GM06990 (cell line): ENCODE measurements at places on chromosomes 1 and 21.

GRCh38 chr1:193229136-193229535 lies 42.7 kb upstream of the B3GALT2 start:
- DNase-seq, result no peak

DNA sequence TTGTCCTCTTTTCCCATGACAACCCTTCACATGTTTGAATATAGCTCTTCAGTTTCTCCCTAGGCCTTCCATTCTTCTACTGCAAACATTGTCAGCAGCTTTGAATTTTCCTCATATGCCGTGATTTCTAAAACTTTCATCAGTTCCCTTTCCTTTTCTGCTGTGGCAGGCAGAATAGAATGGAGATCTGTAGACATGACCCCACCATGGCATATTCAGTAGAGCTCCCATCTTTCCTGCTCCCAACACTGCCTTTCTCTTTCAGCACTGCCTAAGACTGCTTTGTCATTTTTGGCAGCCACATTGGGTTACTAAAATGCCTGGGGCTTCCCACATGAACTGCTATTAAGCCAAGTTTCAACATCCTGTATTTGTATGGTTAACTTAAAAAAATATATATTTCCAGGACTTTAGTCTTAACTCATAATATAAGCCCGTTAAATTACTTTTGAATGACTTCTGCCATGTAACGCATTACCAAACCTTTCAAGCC lies 60.9 kb downstream of the TBX19 start:
- no peak for DNase-seq

GRCh38 chr1:52679048-52679447 lies 19.1 kb downstream of the COA7 start:
- no peak for DNase-seq

- no peak for DNase-seq
Measured at GRCh38 chr1:205535096-205535495, 30.6 kb downstream of the CDK18 start.

DNA sequence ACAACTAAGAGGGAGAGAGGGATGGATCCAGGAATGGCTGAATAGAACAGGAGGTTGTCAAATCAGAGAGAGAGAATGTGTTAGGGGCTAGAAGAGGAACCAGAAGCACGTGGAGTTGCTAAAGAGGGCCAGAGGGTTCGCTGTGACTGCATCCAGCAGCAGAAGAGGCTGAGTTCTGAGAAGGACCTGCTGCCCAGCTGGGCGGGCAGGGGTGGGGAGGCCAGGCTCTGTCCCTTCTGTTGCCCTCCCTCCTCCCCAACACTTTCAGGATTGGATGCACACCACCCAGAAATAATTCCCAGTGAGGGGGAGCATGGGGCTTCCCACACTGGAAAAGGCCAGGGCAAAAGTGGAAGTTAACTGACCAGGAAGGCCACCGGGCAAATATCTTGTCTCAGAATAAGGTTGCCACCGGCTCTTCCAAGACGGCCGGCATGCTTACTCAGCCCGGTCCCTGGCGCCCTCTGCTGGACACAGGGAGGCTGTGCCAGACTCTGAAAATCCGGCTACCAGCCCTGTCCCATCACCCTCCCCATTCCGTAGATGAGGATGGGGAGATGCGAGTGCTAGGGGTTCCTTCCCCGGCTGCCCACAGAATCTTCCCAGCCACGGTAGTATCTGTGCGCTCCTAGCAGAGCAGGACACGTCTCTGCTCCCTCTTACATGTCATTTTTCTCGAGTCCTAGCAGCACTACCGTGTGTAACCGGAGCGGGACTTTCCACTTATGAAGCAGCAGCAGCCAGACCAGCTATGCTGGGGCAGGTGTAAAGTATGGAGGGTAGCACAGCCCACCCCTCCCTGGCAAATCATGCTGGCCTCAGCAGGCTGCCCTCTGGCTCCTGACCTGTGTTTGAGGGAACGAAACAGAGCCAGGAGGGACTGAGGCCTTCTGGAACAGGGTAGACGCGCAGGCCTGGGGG lies 46.8 kb upstream of the A3GALT2 start:
- peak; percentile 55 for DNase-seq

GRCh38 chr1:115426231-115426771 lies 88.3 kb upstream of the NGF start:
- no peak for DNase-seq

DNA sequence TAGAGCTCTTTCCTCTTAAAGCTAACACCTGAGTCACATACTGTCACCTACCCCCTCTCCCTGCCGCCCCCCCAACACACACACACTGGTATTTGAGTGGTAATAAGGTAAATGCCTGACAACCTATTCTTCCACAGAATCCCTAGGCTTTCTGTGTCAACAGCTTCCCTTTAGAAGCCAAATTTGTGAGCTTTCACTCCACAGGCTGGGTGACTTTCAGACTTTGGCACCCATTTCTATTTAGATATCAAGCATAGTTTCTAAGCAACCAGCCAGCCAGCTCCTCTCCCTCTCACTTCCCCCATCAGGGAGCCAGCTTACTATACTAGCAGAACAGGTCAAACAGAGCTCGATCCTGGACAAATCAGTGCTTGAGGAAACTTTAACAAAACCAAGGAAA lies 3.2 kb upstream of the C1orf74 start:
- DNase-seq, result no peak

- DNase-seq, result no peak
Measured at GRCh38 chr1:173410133-173410793, 66.9 kb upstream of the PRDX6 start.

- no peak for DNase-seq
Measured at GRCh38 chr1:157085421-157085820, 14.2 kb downstream of the ETV3L start.

DNA sequence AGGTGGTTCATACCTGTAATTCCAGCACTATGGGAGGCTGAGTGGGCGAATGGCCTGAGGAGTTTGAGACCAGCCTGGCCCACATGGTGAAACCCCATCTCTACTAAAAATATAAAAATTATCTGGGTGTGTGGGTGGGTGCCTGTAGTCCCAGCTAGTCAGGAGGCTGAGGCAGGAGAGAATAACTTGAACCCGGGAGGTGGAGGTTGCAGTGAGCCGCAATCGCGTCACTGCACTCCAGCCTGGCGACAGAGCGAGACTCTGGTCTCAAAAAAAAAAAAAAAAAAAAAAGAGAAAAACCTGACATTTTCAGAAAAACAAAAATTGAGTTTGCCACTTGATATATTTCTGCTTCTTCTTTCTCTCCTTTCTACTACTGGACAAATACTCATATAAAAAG lies 24.3 kb downstream of the CA6 start:
- no peak for DNase-seq

- no peak for DNase-seq
Measured at GRCh38 chr1:228305721-228306152, 97.9 kb downstream of the OBSCN start.

- no peak for DNase-seq
Measured at GRCh38 chr1:78358165-78358564, 132.6 kb upstream of the PTGFR start.

DNA sequence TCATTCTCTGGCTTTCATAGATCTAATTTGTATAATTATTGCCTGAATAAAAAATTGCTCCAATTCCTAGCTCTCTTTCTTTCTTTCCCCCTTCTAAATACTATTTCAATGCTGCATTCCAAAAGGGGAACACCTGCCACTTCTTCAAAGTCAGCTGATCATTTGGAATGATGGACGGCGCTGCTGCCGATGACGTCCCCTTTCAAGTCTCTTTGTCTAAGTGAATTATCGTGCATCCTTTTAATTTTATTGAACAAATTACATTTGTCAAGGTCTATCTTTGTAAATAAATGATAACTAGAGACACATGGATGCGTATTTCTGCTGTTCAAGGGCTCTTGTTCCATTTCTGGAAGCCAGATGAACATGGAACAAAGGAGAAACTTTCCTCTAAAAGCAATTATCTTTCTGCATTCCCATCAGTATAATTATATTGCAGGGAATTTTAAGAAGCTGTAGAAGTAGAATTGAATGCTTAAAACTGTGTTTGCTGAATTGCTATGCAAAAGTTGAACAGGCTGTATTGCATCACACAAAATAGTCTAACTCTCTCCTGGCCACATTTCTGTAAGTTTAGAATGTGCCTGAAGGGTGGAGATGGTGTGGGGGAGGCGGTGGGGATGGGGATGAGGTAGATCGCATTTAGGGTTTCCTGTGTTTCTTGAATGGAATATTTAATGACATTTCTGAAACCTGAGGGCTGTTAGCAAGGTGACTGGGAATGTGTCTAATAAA lies 191.9 kb upstream of the LMO4 start:
- DNase-seq, result no peak

- peak; percentile 67 for DNase-seq
Measured at GRCh38 chr1:226711976-226712741, 26.9 kb downstream of the ITPKB start.

GRCh38 chr21:28454564-28455252 lies 538.0 kb downstream of the LTN1 start:
- DNase-seq, result no peak

GRCh38 chr1:102050556-102050955 lies 53.8 kb upstream of the OLFM3 start:
- DNase-seq, result no peak

- no peak for DNase-seq
Measured at GRCh38 chr1:183636783-183637182, 1.2 kb upstream of the ARPC5 start.

DNA sequence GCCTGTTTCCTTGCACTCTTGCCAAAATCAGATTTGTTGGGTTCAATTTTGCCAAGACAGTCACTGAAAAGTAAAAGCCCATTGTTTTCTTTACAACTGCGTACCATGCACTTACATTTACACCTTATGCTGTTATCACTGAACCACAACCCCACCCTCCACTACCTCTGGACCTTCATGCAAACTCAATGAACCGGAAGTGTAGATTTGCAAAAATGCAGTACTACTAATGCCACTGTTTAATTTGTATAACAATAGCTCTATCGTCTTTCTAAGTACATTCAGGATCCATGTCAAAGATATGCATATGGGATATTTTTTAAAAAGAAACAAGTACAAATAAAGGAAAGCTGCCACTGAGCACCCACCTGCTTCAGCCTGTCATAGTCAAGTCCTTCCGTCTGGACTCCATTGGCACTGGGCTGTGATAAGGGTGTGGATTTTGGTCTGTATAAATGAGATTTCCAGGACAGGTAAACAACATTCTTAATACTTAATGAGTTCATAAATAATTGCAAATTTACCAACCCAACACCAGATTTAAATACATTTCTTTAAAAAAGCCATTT lies 72.9 kb upstream of the LBR start:
- no peak for DNase-seq

- no peak for DNase-seq
Measured at GRCh38 chr21:44371596-44371995, 18.2 kb downstream of the TRPM2 start.

- no peak for DNase-seq
Measured at GRCh38 chr1:162213281-162213912, 143.9 kb downstream of the NOS1AP start.

- no peak for DNase-seq
Measured at GRCh38 chr21:42799516-42799915, 79.8 kb downstream of the WDR4 start.

- no peak for DNase-seq
Measured at GRCh38 chr1:36134505-36135329, 9.7 kb upstream of the COL8A2 start.

DNA sequence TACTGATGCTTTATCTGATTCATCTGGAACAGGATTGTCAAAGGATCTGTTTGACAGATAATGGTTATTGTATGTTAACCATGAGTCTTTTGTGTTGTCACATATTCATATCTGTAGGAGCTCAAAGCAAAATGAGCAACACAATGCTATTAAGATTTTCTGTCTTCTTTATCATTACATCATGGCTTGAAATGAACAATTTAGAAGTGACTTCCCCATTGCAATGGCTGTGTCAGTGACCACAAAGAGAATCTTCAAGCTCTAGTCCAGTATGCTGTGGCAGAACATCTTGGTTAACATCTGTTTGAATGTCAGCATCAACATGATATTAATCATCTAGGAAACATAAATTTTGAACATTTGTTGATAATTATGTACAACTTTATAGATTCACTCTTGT lies 1148.5 kb downstream of the PLA2G4A start:
- peak; percentile 15 for DNase-seq

- no peak for DNase-seq
Measured at GRCh38 chr1:164361927-164362326, 197.1 kb upstream of the PBX1 start.

DNA sequence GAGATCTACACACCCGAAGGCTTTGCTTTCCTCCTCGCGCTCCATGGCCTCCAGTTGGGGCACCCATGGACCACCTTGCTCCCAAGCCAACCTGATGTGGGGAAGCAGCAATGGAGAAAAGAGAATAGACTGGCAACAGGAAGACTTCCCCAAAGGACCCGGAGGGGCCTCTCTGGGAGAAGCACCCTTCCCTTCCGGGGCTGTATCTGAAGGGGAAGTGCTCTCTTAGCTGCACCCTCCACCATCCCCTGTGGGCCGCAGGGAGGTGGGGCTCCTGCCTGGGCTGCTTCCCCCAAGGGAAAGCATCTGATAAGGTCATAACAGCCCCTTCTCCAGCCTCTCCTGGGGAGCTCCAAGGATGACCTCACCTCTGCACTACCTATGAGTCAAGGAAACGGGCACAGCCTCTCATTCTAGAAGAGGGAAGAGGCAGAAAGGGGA lies 100.2 kb downstream of the RIPK4 start:
- DNase-seq, result no peak

GRCh38 chr1:185775501-185775900 lies 41.3 kb downstream of the HMCN1 start:
- no peak for DNase-seq

DNA sequence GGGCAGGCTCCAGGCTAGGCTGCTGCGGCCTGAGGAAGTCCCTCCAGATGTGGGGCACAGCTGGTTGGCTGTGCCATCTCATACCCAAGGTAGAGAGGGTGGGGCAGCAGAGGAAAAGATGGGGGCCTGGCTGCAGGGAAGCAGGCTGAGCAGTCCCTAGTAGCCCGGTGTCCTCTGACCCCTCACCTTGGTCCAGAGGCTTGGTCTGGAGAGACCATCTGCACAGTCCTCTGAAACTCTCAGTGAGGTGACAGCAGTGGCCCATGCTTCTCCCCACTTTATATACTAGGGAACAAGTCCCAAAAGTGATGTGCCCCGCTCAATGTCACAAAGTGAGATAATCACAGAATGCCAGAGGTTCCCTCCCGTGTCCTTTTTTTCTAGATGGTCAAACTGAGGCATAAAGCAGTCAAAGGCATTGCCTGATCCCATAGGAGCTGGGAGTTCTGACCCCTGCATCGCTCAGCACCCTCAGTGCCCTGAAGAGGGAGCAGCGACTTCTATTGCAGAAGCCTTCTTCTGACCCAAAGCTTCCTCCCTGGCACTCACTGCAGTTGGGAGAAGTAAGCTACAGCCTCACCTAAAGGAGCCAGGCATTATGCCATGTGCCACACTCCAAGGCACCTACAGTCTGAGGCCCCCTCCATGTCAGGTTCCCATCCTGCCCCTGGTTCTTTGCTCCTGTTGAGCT lies 45.5 kb downstream of the TRABD2B start:
- no peak for DNase-seq

GRCh38 chr1:24294228-24294672 lies 24.9 kb upstream of the GRHL3 start:
- DNase-seq, result no peak

- DNase-seq, result no peak
Measured at GRCh38 chr1:64051796-64052195, 151.6 kb upstream of the UBE2U start.

- no peak for DNase-seq
Measured at GRCh38 chr1:245485996-245486395, 331.2 kb downstream of the KIF26B start.
